Activated CD4-positive, CD25-positive, alpha-beta regulatory T cell (primary cell): ENCODE measurements at places on chromosomes 11 and 22.
A peak's percentile ranks its signal among the peaks of the same experiment; 100 is the strongest.

- no peak for DNase-seq
Measured at GRCh38 chr11:93572171-93572570, 29.0 kb upstream of the SMCO4 start.

DNA sequence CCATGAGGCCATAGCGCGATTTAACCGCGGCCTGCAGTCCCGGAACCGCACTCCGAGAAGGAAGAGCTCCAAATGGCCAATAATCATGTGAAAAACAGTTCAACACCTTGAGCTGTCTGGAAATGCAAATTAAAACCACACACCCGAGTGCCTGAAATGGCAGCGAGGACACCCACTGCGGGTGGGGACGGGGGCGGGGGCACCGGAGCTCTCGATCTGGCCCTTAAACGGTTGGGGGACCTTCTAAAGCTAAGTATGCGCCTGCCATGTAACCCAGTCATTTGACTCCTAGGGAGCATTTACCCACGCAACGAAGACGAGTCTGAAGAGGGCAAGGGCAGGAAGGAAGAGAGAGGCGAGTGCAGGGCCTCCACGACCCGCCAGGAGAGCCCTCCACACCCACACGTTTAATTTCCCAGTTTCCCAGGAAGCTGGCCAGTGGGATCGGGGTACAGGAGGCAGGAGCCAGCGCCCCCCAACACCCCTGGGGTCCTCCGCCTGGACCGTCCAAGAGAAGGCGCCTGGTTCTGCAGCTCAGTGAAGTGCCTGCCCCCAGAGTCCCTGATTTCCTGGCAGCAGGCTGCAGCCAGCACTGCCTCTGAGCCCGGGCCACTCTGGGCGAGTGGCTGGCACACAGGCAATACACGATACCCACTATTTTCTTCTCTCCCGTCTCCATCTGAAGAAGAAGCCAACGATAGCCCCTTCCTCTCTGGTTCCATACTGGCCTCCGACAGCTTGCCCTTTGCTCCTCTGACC lies 1.7 kb downstream of the TTLL8 start:
- no peak for DNase-seq

DNA sequence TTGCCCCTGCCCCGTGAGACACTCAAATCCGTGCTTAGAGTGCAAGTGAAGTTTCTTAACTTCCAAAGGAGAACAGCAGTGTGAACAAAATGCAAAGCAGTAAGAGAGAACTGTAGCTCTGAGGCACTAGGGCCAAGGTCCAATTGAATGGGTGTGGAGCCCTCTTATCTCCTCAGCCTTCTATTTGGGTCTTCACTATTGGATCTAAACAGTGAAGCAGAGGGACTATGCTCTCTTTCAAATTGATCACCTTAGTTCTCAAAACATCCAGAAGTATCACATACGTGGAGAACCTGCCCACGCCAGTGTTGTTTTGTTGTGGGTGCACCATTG lies 49.6 kb downstream of the C22orf31 start:
- no peak for DNase-seq

DNA sequence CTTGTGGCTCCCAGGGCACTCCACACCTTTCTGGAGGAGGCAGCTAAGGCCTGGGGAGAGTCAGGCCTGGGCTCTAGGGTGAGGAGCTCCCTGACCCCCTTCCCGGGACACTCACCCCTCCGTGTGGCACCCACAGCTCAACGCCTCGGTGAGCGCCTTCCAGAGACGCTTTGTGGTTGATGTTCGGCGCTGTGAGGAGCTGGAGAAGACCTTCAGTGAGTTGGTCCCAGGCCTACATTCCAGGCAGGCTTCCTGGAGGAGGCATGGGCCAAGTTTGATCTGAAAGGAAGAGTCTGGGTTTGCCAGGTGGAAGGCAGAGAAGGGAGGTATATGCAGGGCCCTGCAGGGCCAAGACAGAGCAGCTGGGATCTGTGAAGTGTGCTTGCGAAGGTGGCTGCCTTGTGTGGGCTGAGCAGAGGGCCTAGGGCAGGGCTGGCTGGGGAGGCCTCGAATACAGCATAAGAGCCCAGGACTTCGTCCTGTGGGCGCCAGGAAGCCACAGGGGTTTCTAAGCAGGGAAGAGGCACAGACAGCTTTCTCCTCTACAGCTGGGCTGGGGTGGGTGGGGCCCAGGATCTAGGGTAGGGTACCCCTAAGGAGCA lies 2.9 kb downstream of the TCIRG1 start:
- DNase-seq = no peak

DNA sequence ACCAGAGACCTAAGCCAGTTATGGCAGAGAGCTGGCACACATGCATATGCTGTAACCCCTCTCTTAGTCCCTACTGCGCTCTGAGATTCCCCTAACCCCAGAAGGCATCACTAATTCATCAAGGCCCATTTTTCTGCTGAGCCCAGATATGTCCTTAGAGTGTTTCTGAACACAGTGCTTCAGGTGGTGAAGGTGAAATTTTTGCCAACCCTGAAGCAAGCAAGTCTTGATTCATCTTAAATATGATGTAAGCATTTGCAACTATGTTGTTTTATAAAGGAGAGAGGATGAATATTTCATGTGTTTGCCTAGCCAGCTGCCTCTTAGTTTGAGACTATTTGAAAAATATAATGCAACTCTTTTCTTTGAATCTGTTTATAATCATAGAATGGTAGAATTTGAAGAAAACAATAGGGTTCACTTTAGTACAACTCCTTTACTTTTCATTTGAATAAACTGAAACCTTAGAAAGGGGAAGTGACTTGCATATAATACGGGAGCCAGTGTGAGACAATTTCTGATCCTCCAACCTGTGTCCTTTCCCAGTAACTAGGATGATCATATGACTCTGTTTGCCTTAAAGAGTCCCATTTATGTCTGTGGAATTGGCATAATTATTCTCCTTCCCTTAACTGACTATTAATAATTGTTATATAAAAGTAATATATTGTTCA lies 194.3 kb upstream of the MTNR1B start:
- DNase-seq = no peak

GRCh38 chr11:63520606-63521170 lies 14.8 kb downstream of the LGALS12 start:
- DNase-seq = no peak

- no peak for DNase-seq
Measured at GRCh38 chr11:104152941-104153505, 10.9 kb downstream of the PDGFD start.

- DNase-seq = no peak
Measured at GRCh38 chr11:44943696-44944095, 7.0 kb downstream of the TP53I11 start.

- no peak for DNase-seq
Measured at GRCh38 chr22:42271906-42272305, 1.5 kb upstream of the TCF20 start.

DNA sequence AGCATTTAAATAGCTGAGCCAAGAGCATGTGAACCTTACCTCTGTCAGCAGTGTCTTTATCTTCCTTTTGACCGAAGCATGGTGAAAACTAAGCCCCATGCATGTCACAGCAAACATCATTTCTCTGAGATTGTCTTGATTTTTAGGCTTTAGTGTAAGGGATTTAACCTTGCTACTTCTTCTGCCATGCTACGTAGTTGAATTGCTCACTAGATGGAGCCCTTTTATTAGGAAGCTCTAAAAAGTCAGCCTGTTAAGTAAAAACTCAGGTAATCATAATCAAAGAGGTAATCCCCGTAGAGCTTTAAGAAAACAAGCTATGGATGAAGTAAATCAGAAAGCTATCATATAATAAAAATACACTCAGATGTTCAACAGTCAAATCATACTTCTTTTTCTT lies 149.5 kb downstream of the PGR start:
- no peak for DNase-seq

GRCh38 chr11:11107076-11107723 lies 245.8 kb downstream of the CSNK2A3 start:
- DNase-seq = no peak

DNA sequence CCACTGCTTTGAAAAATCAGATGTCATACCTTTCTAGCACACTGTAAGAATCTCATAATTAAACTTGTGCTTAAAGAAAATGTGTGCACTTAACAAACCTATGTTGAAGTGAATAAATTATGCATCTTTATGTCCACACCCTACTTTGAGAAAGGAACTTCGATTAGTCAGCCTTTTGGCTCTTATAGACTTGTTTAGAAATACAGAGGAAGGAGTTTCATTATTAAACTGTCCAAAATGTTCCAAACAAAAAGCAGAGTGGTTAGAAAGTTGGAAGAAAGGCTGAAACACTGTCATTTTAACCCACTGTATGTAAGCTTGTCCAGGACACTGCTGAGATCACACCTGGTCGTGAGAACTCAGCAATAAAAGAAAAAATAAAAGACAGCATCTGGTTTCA lies 863.2 kb upstream of the CHORDC1 start:
- no peak for DNase-seq

DNA sequence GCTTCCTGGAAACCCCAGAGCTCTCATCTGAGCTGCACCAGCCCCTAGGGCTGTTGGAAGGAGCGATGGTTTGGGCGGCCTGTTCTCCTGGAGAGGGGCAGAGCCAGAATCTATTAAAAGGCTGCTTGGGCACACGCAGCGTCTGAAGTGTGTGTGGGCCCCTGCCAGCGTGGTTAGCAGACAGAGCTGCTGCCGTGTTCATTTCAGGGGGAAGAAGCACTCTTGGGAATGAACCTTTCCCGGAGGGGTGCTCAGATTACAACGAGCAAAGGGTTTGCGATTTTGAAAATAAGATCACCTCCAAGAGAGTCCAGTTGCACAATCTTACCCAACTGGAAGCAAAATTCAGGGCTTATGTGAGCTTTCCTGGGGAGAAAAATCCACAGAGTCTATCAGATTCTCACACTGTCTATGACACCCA lies 12.9 kb downstream of the ANO1 start:
- no peak for DNase-seq

DNA sequence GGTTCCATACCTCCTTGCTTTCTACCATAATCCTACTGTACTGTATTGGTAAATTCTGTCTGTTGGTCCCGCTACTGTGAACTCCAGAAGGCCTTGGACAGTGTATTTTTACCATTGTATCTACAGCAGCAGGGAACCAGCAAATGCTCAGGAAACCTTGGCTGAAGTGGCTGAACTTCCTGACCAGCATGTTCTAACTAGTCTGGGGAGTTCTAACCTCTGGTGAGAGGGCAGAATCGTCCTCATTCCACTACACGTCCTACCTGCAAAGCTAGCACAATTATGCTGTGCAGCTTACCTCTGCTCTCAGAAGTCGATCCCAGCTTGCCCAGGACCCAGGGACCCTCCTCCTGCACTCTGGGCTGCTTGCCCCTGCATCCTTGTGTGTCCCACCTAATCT lies 283.1 kb downstream of the TENM4 start:
- DNase-seq = no peak

GRCh38 chr11:36608491-36609199 lies 10.6 kb upstream of the RAG2 start:
- no peak for DNase-seq

DNA sequence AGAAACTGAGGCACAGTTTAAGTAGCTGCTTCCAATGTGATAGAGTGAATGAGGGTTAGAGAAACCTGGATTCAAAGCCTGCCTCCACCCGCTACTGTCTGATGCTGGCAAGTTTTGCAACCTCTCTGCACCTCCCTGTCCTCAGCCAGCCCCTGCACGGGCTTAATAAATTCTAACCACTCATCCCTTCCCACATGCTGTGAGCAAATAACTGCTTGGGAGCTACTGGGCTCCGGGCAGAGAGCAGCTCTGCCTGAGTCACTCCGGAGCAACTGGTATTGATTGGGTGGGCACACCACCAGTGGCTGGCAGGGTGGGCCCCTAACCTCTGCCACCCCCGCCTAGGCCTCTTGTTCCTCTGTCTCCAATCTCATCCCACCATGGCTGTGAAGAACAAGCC lies 104.3 kb upstream of the SYT13 start:
- DNase-seq = no peak

DNA sequence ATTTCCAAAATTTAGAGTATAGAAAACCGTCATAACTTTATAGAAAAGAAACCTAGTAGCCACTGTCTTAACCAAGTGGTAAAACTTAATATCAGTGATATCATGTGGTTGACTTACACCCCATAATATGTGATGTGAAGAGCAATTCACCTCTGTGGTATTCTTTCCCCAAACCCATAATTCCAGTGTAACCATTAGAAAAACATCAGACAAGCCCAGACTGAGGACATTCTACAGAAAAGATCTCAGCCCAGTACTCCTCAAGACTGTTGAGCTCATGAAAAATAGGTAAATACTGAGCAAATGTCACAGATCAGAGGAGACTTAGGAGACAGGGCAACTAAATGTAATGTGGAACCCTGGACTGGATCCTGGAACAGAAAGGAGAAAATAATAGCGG lies 134.6 kb downstream of the PGR start:
- no peak for DNase-seq

- DNase-seq = peak; percentile 29
Measured at GRCh38 chr11:59097113-59097708, 9.8 kb upstream of the FAM111B start.

DNA sequence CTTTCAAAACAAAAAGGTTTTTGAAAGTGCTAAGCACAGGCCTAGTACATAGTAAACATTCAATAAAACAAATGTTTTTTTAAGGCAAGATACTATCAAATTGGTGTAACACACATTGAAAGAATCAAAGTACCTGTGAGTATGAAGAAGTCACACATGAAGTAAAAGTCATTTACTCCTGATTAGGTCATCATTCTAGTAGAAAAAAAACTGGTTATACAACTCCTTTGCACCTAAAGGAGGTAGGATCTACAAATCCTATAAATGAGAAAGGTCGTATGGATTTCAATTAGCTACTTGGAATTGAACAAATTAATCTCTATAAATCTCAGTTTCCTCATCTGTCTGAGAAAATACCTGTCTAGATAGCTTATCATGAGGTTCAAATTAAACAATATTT lies 80.8 kb downstream of the SIK3 start:
- DNase-seq = no peak

DNA sequence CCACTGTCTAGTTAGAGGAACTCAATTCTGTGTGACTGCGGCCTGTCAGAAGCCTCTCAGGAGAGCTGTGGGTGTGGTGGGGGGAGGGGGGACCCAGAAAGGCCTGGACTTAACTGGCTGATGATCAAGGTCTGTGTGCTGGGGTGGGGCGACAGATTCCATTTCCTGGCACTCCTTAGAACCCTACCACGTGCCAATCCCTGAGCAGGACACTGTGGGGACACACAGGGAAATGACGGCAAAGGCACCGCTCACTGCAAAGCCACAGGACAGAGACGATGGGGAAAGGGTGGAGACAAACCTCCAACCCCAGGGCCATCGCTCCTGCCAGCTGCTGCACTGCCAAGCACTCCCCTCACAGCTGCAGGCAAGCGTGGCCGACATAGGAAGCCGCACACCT lies 58.4 kb upstream of the BID start:
- DNase-seq = no peak
